Immature natural killer cell (primary cell): ENCODE measurements at places on chromosomes 7 and 10.

GRCh38 chr7:16801111-16801542, 3.7 kb downstream of the AGR2 start:
- no peaks in the 10 kb centered on the region for H3K27me3 ChIP-seq
- DNase-seq: no peak
- no peaks in the 10 kb centered on the region for H3K4me1 ChIP-seq
- no peak overlapping the region for H3K4me3 ChIP-seq
- H3K36me3 ChIP-seq: no peaks in the 10 kb centered on the region

- H3K4me3 ChIP-seq: no peak overlapping the region
- H3K27me3 ChIP-seq: peaks cover 2% of the 10 kb centered on the region
- no peak overlapping the region for H3K27ac ChIP-seq
- peaks cover 39% of the 10 kb centered on the region for H3K36me3 ChIP-seq
Measured at GRCh38 chr7:152176797-152177196, 151.3 kb downstream of the GALNT11 start.

- H3K4me1 ChIP-seq: peaks cover 45% of the 10 kb centered on the region
- no peaks in the 10 kb centered on the region for H3K36me3 ChIP-seq
- H3K4me3 ChIP-seq: peak within 1 kb of the TSS; percentile 97
- H3K27ac ChIP-seq: peak within 1 kb of the TSS; percentile 97
Measured at GRCh38 chr7:45000093-45001032, at the start of gene CCM2. Gene CCM2, plus strand, starts transcription at chr7:45000201. Its CDS starts 133 bp downstream, at chr7:45000334.

DNA sequence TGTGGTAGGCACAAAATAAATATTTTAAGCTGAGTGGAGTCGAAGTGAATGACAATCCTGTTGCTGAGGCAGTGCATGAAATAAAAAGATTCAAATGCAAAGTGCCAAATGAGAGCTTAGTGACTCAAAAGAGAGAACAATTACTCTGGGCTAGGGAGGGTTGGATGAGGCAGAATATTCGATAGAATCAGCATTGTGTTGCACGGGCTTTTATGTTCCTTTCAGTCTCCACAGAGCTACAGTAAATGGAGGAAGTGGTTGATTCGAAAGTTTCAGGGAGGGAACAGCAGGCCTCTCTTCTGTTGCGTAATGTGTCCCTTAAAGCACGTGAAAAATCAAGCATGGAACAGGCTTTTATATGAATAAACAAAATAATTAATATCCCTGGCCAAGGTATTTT, 599.3 kb upstream of the CELF2 start:
- H3K27ac ChIP-seq: no peak overlapping the region
- H3K4me3 ChIP-seq: no peak overlapping the region
- H3K4me1 ChIP-seq: no peaks in the 10 kb centered on the region
- no peaks in the 10 kb centered on the region for H3K27me3 ChIP-seq
- no peaks in the 10 kb centered on the region for H3K36me3 ChIP-seq
- no peak for DNase-seq

DNA sequence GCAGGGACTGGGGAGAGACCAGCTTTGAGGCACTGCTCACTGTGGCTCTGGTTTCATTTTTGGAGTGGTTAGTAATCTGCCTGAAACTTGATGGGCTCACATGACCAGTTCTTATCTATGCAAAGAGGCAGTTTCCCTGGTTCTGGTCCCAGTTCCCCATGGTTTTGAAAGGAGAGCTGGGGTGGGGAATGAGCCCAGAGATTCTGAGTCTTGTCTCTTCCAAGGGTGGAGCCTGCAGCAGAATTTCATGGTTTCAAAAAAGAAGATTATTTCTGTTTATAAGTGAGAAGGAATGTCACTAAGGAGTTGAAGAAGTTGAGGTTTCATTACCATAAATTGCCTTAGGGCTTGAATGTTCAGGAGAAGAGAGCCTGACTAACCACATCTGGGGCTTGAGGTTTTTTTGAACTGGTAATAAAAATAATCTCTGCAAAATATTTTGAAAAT, 190.2 kb upstream of the HABP2 start:
- no peaks in the 10 kb centered on the region for H3K4me1 ChIP-seq
- H3K36me3 ChIP-seq: no peaks in the 10 kb centered on the region
- DNase-seq: no peak
- H3K4me3 ChIP-seq: no peak overlapping the region
- H3K27ac ChIP-seq: no peak overlapping the region

GRCh38 chr10:70376436-70377378, 5.7 kb downstream of the LRRC20 start:
- DNase-seq: no peak
- H3K4me3 ChIP-seq: no peak overlapping the region
- no peaks in the 10 kb centered on the region for H3K36me3 ChIP-seq

- no peak overlapping the region for H3K4me3 ChIP-seq
- no peaks in the 10 kb centered on the region for H3K4me1 ChIP-seq
- no peak for DNase-seq
- H3K27me3 ChIP-seq: no peaks in the 10 kb centered on the region
Measured at GRCh38 chr7:15937571-15937970, 251.1 kb upstream of the MEOX2 start.

GRCh38 chr10:71779641-71780040, 6.3 kb upstream of the VSIR start:
- no peak overlapping the region for H3K4me3 ChIP-seq
- H3K36me3 ChIP-seq: no peaks in the 10 kb centered on the region
- peaks cover 5% of the 10 kb centered on the region for H3K27me3 ChIP-seq
- peaks cover 17% of the 10 kb centered on the region for H3K4me1 ChIP-seq

DNA sequence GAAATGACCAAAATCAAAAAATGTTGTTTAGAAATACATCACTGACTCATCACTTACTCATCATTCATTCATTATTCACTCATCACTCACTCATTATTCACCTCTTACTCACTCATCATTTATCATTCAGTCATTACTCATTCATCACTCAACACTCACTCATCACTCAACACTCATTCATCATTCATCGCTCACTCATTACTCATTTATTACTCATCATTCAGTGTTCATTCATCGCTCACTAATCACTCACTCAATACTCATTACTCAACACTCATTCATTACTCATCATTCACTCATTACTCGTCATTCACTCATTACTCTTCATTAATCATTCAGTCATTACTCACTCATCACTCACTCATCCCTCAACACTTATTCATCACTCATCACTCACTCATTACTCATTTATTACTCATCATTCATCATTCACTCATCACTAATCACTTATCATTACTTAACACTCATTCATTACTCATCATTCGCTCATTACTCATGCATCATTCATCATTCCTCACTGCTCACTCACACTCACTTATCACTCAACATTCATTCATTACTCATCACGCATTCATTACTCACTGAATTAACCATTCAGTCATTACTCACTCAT, 238.5 kb downstream of the ADARB2 start:
- H3K36me3 ChIP-seq: no peaks in the 10 kb centered on the region
- H3K27ac ChIP-seq: no peak overlapping the region
- no peaks in the 10 kb centered on the region for H3K4me1 ChIP-seq
- no peaks in the 10 kb centered on the region for H3K27me3 ChIP-seq

GRCh38 chr10:74766501-74766900, 59.9 kb upstream of the KAT6B start:
- DNase-seq: no peak
- H3K27ac ChIP-seq: no peak overlapping the region
- no peaks in the 10 kb centered on the region for H3K36me3 ChIP-seq
- no peak overlapping the region for H3K4me3 ChIP-seq
- peaks cover 1% of the 10 kb centered on the region for H3K4me1 ChIP-seq

DNA sequence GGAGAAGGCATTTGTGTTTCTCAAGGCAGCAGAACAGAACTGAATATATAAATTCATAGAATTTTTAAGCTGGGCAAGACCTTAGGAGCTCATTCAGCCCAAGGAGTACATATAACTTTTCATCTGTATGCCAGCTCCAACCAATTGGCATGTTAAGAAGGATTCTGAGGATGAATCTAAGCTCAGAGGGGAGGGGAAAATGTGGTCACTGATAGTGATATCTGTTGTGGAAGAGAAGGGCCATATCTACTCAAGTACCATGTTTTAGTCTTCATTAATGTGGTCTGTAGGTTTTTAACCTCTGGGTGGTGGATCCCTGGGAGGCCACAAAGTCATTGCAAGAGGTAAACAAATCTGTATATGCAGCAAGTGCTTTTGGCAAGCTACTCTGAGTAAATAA, 6.4 kb downstream of the CALD1 start:
- no peaks in the 10 kb centered on the region for H3K4me1 ChIP-seq
- no peak overlapping the region for H3K27ac ChIP-seq
- peaks cover 7% of the 10 kb centered on the region for H3K27me3 ChIP-seq
- no peak overlapping the region for H3K4me3 ChIP-seq

- no peak overlapping the region for H3K27ac ChIP-seq
- no peaks in the 10 kb centered on the region for H3K36me3 ChIP-seq
- H3K4me3 ChIP-seq: no peak overlapping the region
- H3K4me1 ChIP-seq: no peaks in the 10 kb centered on the region
- peaks cover 8% of the 10 kb centered on the region for H3K27me3 ChIP-seq
Measured at GRCh38 chr10:94292434-94293090, 70.2 kb downstream of the NOC3L start.

- H3K27ac ChIP-seq: no peak overlapping the region
- no peak overlapping the region for H3K4me3 ChIP-seq
- peaks cover 5% of the 10 kb centered on the region for H3K27me3 ChIP-seq
- H3K4me1 ChIP-seq: no peaks in the 10 kb centered on the region
- H3K36me3 ChIP-seq: no peaks in the 10 kb centered on the region
Measured at GRCh38 chr7:116194115-116194514, 16.2 kb upstream of the TES start.
